ENCODE measurements at places on chromosomes 5 and 9. TPM values are rescaled to one million over a fixed set of nuclear protein-coding genes. Genes with fewer than 3 reads are reported as not detected.
A peak's percentile ranks its signal among the peaks of the same experiment; 100 is the strongest.

DNA sequence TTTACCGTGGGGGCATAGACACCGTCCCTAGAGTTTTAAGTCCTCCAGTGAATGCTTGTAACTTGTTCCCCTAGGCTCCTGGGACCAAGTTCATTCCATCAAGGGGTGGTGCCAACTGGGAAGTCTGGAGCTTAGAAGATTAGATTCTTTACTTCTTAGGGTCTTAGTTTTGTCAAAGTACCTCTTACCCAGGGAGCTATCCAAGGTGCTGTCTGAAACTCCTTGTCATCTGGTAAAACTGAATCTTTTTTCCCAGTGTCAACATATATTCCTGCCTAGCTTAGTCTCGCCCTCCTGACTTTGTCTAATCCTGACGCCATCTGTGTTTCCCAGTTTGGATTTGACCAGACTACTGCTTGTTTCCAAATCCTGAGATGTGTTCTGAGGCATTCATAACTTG, 41.6 kb downstream of the MAMDC2 start:
- no peak for DNase-seq

DNA sequence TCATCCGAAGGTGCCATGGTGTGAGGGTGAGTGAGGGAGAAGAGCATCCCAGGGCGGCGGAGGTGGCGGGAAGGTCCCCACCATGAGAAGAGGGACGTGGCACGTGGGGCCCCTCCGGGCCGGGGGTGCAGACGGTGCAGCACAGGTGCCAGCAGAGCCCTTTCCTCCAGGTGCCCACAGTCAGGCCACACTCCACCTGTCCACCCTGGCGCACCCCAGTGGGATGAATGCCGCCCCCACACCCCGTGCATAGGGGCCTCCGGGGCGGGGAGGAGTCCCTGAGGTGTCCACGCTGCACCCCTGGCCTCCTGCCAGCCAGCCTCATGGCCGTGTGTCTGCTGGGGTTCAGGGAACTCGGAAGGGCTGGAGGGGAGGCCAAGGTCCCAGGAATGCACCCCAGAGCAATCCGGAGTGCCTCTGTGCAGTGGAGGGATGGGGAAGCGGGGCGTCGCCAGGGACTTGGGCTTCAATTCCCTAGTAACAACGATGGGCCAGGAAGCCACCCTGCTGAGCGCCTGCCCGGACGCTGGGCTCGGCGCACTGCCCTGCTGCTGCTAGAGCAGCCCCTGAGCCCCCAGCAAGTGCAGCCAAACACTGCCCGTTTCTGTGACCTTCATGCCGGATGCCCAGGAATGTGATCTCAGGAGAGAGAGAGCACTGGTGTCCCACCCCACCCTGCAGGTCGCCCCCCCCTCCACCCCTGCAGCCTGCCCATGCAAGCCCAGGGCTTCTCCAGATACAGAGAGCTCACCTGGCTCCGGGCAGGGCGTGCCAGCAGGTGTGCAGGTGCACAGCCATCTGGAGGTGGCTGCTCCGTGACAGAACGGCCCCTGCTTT, 8.8 kb upstream of the NACC2 start:
- no peak for DNase-seq

GRCh38 chr9:93950619-93951601, 4.2 kb downstream of the BARX1 start:
- DNase-seq = peak; percentile 74

DNA sequence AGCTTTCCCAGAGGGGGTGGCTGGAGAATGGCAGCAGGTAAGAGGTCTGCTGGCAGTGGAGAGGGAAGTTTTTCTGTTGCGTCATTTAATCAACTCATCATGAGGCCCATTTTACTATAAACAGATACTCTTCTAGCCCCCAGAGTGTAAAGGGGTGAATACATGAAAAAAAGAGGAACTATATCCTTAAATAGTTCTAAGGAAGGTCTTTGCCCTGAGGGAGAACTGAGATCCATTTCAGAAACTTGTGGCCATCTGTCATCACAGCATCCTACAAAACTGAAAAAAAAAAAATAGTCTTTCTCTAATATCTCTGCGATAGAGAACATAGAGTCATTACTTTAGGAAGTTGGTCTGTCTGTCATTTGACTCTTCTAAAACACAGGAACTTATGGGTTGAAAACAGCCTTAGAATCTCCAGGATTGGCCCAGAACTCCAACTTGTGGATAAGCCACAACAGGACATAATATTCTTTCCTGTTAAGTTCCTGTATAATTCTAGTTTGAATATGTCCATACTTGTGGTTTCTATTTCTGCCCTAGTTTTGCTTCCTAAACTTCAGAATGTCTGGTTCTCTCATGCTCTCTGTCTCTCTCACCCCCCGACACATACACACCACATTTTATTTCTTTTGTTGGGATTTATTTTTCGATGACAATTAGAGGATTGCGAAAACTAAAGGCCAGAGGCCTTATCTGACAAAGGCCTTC, 238.5 kb upstream of the PIK3R1 start:
- no peak for DNase-seq

DNA sequence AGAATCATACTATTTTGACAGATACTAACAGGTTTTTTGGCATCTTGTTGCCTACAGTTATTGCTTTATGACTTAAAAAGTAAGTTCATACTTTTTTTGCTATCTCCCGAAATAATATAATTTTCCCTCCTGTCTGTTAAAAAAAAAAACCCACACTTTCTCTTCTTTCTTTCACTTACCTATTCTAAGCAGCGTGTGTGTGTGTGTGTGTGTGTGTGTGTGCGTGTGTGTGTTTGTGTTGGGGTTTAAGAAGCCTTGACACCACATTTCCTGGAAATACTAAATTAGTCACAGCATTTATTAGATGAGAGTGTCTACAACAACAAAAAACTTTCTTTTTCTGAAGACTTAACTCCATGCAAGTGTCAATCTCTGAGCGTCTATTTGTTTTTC, 12.4 kb downstream of the TNFAIP8 start:
- peak; percentile 77 for DNase-seq

DNA sequence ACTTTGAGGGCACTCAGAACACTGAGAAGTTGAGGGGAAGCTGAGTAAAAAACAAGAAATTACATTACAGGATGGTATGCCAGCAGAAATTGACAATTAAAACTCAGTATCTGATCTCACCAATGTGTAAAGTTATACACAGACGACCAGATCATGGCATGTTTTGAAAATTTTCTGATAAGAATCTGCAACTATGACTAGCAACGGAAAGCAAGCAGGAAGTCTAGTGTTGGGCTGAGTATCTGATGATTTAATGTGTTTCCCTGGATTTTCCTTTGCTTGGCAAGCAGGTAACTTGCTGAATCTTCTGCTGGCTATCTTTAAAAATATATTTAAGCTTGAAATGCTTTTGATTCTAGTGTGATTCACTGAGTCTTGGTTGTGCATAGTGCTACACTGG, 5.2 kb upstream of the GCNT4 start:
- peak; percentile 61 for DNase-seq

GRCh38 chr9:38006163-38006562, 62.9 kb downstream of the SHB start:
- no peak for DNase-seq

Gene NTRK2
- total RNA-seq = 2.3 TPM

Gene PKD2L2
- total RNA-seq = not detected

GRCh38 chr5:1047332-1047965, 38.8 kb downstream of the NKD2 start:
- DNase-seq = no peak

DNA sequence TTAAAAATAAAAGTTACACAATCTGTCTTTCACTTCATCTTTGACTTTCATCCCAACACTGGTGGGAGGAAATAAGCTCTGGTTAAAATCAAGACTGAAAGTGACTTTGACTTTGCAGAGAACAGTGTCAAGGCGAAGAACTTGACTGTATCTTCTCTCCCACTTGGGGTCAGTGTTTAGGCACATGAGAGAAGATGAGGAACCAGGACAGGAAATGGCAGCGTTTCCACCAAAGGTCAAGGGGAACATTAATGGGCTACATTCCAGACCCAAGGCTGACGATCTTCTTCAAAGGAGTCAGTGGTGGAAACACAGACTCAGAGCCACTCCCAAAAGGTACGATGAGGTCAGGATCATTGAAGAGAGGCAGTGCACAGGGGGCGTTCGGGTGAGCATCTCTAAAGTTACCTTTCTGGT, 409.5 kb downstream of the ARHGEF28 start:
- DNase-seq = no peak

- DNase-seq = no peak
Measured at GRCh38 chr5:89857790-89858189, 551.8 kb downstream of the CETN3 start.

GRCh38 chr9:135889564-135890189, 17.7 kb downstream of the CAMSAP1 start:
- no peak for DNase-seq

DNA sequence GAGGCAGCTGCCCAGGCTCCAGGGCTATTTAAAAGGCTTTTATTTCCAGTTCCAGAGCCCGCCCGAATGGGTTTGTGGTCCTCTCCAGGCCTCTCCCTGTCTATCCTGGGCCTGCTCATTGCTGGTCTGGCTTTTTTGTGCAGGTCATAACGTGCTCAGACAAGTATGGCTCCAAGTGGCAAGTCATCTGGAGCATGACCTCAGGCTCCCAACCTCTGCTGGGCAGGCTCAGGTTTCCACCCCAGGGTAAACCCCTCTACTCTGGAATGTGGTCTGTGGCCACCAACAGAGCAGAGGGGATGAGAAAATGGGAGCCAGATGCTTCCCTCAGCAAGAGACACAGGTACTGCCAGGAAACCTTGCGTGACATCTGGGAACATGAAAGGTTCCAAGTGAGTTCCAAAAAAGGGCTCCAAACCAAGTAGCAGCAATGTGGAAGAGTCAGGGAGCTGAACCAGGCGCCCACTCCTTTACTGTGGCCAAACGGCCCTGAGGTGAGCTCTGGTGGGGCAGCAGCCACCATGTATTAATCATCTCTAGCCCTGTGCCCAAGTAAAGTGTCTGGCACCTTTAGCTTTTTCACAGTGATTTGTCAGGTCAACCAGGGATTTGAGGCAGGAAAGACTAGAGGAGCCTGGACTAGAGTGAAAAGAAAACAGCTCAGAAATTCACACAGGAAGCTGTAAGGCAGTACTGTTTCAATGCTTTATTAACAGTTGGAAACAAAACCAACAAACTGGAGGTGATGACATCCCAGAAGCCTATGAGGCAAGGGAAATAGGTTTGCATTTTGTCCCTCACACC, 25.7 kb downstream of the PCDHGC5 start:
- DNase-seq = peak; percentile 66

- no peak for DNase-seq
Measured at GRCh38 chr5:24630918-24631317, 13.9 kb downstream of the CDH10 start.

DNA sequence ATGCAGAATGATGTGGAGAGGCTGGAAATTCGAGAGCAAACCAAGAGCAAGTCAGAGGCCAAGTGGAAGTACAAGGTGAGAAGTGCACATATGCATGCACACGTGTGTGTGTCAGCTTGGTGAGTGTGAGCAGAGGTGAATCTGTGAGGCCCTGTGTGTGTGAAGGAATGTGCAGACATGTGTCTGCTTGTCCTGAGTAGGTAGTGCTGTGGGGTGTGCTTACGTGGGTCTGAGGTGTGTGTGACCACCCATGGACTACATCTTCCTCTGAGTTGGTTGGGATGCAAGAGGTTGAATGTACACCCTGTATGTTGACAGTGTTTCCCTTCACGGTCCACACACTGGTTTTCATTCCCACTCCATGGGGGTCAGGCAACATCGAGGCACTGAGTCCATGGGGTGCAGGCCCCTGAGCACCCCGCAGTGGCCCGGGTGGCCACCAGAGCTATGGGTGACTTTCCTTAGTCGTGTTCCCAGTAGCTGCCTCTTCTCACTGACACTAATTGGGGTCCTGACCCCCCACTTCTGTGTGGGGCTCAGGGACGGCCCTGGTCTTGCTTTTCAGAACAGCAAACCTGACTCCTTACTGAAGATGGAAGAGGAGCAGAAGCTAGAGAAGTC, 86.7 kb downstream of the PHF2 start:
- DNase-seq = no peak

Gene C1QTNF2
- not detected for total RNA-seq

Gene ZSWIM6
- total RNA-seq = 7.9 TPM

GRCh38 chr5:91340532-91340931, 42.6 kb downstream of the ARRDC3 start:
- DNase-seq = no peak

- DNase-seq = peak; percentile 53
Measured at GRCh38 chr5:132056610-132057497, 3.6 kb upstream of the IL3 start.

GRCh38 chr9:37622462-37622861, 28.3 kb upstream of the FRMPD1 start:
- no peak for DNase-seq

- no peak for DNase-seq
Measured at GRCh38 chr5:135211083-135211790, 177.2 kb upstream of the PITX1 start.

Gene DCTN3
- 57.0 TPM for total RNA-seq

Gene GPSM1
- 19.2 TPM for total RNA-seq

DNA sequence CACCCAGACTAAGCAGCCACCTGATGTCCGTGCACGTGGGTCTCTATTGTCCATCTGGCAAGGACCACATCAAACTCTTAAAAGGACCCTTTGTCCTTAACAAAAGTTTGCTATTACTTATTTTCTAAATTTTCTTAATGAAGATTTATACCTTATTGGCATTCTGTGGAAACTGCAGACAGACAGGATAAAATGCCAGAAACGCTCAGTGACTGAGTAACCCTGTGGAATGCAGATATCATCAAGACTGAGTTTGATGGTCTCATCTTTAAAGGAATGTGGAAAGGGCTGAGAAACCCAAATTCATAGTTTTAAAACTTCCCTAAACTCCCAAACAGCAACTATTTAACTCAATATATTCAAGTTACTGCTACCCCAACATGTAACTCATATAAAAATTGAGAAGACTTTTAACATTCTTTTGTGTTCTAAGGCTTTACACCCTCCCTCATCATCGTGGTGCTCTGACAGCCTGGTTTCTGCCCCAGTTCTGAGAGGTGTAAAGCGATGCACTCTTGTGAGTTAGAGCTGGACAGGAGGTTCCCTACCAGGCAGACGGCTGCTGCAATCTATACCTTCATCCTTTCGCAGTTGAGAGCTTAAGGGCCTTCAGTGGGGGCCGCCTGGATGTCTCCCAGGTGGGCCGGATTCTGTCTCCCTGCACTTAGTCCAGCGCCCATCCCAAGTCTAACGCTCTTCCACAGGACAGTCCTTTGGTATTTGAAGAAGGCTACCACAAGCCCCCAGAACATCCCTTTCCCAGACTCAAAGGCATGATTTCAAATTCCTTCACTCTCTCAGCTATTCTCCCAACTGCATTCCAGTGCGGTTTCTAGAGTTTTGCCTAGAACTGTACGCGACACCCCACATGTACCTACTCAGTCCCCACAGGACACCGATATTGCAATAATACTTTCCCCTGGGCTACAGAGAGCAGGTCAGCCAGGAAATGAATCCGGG, 68.9 kb downstream of the DAP start:
- no peak for DNase-seq

Gene SOHLH1
- not detected for total RNA-seq

DNA sequence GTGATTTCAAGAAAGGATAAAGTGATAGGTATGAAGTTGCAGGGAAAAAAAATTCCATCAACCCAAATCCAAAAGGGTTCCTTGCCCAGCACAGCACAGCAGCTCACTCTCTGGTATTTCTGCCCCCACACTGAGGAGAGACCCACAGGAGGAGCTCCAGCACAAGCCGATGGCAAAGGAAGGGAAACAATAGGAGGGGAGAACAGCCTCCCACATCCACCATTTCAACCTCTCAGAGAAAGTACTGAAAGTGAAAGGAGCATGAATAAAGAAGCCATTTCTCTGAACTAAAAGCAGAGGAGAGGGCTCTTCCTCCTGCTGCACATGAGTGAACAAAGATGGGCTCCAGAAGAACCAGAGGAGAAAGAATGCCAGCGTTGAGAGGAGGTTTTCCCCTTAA, 54.9 kb upstream of the ZSWIM6 start:
- peak; percentile 75 for DNase-seq
